ENCODE measurements at places on chromosomes 11 and 22. TPM values are rescaled to one million over a fixed set of nuclear protein-coding genes. Genes with fewer than 3 reads are reported as not detected.

LRRC56 gene
- total RNA-seq, result 2.6 TPM

GRCh38 chr11:83831929-83832328 is 545.8 kb upstream of the CCDC90B start:
- no peak for DNase-seq

GRCh38 chr11:72755713-72756285 is 3.6 kb upstream of the ARAP1 start:
- no peak for DNase-seq

DNA sequence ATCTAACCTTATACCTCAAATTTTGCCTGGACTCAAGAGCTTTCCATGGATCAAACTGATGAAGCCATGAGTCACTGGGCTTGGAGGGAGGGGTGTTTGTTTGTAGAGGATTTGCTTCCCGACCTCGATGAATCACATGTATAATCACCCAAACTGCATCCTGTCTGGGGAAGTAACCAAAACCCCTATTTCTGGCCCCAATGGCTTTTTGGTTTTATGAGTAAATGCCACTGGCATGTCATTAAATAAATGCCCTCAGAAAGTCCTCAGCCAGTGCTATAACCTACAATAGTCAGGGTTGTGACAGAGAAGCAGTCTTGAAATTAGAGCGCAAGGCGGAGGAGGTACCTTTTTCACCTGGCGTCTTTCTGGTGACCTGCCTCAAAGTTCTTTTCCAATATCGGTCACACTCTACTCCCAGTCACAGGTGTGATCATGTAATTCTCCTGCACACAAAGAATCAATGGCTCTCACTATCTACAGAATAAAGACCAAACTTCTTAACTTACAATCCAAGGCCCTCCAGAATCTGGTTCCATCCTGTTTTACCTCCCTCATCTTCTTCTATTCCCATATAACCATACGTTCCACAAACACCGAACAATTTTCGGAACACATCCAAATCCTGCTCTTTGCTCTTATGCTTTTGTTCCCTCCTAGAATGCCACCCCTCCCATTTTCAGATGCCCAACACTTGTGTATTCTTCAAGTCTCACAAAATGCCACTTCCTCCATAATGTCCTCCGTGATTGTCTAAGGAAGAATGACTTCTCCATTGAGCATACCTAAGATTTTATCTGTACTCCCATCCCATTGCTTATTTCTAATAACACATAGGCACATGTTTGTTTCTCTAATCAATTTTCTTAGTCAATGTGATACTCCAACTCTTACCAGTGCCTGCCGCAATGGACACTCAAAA is 81.3 kb upstream of the BLID start:
- DNase-seq, result no peak

DNA sequence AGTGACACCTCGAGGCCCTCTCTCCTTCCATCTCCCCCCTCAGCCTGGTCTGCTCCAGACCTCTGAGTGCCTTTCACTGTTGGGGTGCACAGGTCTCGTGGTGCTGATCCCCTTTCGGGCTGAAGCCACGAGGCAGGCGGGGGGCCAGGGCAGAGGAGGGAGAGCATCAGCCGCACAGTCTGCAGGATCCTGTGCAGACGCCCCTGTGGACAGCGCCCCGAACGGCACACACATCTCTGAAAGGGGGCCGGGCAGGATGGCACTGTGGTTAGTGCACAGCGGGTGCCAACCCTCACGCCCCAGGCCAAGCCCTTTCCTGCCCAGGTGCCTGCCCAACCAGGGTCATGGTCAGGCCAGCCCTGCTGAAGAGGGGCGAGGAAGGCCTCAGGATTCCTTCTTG is 56.7 kb downstream of the CACNA1I start:
- DNase-seq, result no peak

GRCh38 chr11:74203966-74204365 is 32.9 kb downstream of the PPME1 start:
- no peak for DNase-seq

GRCh38 chr11:27233654-27234042 is 129.4 kb downstream of the CCDC34 start:
- no peak for DNase-seq
